Fibroblast of skin of back (primary cell): ENCODE measurements at places on chromosomes 7 and 10.

DNA sequence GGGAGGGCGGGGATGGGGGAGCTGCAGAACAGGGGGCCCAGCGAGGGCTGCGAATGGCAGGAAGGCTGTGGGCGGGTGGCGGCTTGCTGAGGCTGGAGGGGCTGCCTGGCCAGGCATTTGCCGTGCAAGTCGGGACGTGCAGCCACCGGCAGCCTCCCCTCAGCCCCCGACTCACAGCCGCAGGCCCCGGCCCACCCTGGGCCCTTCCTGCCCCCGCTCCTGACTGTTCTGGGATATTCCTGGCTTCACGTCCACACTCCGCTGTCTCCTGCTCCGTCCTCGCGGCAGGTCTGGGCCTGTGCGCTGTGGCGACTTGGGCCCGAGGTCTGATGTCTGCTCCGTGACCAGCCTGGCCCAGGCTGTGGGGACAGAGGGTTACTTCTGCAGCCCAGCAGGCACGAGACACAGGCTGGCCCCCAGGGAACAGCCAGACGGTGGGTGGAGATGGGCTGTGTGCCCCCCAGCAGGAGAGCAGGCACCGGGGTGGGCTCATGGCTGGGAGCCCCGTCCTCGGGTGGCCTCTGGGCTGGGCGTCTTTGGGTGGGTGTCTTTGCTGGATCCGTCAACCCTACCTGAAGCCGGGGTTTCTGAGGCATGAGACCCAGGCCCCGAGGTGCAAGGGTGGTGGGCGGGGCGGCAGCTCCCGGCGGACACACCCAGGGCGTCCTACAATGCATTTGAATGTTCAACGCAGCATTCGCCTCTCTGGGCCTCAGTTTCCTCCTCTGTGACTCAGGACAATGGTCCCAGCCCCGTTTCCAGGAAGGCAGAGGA, 86.5 kb downstream of the FOXL3 start:
- DNase-seq = no peak

DNA sequence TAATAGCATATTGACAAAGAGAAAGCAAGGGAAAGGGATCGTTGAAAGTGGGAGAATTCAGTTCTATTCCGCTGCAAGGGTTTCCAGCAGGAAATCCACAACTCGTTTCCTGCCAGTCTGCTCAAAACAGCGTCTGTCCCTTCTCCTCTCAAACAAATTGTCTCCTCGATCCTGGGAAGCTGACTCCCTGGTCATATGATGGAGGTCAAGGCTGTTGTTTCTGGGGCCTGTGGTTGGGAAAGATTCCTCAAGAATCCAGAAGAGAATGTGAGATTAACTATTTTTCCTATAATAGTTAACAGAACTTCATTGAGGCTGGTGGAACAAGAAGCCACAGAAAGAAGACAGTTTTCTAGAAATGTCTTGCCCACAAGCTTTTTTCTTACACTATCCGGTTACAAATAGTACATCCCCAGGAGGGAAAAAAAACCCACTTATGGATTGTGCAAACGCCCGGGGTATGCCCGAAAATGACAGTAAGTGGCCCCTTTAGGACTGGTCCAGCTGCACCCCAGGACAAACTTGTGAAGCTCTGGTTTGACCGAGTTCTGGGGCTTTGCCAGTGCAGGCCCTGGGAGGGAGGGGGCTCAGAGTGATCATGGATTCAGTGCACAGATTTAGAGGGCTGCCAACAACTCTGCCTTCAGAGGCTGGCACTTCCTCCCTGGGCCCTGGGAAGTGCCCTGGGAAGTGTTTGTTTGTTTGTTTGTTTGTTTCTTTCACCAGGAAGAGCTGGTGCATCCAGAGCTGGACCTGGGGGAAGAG, 49.4 kb upstream of the CTBP2 start:
- peak; percentile 55 for DNase-seq

GRCh38 chr7:50649259-50649885, 84.2 kb upstream of the DDC start:
- no peak for DNase-seq

DNA sequence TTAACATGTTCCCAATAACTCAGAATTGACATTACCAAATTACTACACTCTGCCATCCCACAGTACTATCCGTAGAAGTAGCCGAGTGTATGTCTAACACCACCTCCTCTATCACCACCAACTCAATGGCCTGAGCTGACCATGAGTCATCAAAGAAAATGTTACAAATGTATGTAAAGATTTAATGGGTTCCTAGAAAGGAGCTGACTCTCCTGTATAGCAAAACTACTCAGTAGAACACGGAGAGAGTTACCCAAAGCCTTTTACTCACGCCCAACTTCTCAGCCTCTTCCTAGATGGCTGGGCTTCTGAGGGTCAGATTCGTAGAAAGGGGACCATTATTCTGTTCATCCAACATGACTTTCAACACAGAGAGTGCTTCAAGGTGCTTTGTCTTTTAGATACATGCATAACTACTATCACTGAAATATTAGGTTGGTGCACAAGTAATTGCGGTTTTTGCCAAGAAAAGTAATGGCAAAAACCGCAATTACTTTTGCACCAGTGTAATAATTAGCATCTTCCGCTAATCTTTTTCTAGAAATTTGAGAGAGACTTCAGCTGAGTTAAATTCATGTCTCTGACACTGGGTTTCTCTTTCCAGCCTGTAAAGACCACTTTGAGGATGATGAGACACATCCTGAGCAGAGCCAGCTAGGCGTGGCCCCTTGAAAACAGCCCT, 24.0 kb upstream of the NANOS1 start:
- DNase-seq = peak; percentile 46

- no peak for DNase-seq
Observed at GRCh38 chr10:113927440-113927839, 73.0 kb downstream of the NHLRC2 start.

DNA sequence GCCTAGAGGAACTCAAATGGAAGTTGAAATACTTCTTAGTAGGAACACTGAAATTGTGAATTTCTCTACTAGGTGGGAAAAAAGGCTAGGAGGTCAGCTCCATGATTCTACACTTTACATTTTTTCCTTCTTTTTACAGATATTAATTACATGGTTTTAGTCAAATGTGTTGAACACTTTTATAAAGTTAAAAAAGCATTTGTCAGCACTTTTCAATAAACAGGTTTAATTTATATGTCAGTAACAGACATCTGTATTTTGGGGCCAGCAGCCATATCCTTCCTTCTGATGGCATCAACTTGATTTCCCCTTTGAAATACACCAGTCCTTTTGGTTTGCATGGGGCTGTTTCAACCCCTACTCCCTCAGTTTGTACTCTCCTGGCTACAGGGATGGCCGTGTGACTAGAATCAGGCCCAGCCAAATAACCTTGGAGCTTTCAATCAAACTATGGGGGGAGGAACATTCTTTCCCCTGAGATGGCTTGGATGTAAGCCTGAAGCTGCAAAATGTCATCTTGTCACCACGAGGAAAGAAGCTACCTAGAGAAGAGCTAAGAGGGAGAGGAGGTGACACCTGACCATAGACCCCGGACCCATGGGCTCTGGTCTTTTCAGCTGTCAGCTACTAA, 171.0 kb upstream of the NEBL start:
- no peak for DNase-seq

GRCh38 chr7:37511915-37512314, 63.3 kb upstream of the ELMO1 start:
- DNase-seq = no peak

- no peak for DNase-seq
Observed at GRCh38 chr7:44709945-44710596, 38.6 kb upstream of the ZMIZ2 start.

DNA sequence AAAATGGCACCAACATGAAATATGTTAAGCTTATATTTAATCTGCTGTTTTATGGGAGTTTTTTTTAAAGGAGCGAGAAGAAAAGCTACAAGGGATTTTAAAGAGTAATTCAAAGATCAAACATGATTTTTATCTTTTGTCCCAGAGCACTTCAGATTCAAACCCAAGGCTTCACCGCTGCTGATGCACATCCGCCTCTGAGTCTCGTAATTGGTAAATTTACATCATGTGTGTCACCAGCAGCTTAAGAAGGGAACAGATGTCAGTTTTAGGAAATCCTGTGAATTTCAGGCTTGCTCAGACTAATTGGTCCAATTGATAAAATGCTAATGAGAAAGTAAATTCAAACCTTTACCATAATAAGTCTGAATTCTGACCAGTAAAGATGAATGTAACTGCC, 406.3 kb downstream of the GFRA1 start:
- DNase-seq = no peak

- DNase-seq = no peak
Observed at GRCh38 chr10:93599778-93600177, 1.3 kb downstream of the RBP4 start.

DNA sequence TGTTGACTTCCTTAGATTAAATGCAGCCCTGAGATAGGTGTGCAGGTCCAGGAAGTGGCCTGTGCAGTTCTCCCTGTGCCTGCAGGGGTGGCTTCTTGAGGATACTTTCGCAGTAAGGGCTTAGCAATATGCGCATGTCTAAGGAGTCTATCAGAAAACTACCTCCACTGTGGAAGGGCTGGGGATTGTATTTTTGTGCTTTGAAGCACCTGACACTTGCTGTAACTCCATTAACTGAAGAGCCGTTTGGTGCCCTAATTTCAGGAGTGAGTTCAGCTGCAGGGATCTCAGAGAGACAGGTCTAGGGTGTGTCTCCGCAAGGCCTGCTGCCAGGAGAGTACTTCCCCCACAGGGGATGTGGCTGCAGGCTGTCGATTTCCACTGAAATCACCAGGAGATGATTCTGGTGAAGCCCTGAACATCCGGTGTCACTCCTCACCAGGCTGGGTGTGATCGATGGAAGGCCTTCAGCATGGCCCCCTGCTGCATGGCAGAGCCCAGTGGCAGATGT, 35.5 kb downstream of the IKZF1 start:
- no peak for DNase-seq

- peak; percentile 68 for DNase-seq
Observed at GRCh38 chr10:43998021-43998809, 349.5 kb upstream of the ZNF32 start.

GRCh38 chr7:16951483-16952080, 69.8 kb upstream of the AGR3 start:
- no peak for DNase-seq

GRCh38 chr10:102152545-102152890, 329 bp downstream of the NOLC1 start:
- peak; percentile 13 for DNase-seq

GRCh38 chr10:19096501-19097073, 48.0 kb downstream of the MALRD1 start:
- no peak for DNase-seq

DNA sequence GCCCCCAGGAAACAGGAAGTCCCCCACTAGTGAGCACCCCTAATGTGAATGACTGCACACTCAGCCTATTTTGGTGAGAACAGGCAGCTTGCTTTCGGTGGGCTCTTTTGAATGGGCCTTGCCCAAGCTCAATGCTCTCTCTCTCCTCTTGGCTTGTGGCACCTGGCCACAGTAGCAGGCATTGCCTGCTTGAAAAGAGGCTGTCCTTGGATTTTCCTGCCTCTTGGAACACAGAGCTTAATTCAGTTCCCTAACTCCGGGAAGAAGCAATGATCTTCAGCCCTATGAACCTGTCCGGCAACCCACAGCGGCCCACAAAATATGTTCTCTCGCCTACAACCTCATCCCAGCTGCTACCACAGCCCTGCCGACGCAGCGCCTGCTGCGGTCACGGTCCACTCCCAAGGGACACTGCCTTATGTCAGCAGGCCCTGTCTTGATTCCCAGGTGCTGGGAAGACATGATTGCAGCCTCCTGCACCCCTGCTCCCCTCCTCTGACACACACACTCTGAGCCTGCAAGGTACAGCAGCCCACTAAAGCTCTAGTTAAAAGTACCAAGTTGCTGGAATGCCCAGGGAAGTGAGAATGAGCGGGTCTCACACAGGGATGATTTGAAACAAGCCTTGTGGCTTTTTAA, 715.5 kb upstream of the GALNT17 start:
- no peak for DNase-seq

GRCh38 chr7:42574685-42575084, 337.2 kb downstream of the C7orf25 start:
- no peak for DNase-seq

DNA sequence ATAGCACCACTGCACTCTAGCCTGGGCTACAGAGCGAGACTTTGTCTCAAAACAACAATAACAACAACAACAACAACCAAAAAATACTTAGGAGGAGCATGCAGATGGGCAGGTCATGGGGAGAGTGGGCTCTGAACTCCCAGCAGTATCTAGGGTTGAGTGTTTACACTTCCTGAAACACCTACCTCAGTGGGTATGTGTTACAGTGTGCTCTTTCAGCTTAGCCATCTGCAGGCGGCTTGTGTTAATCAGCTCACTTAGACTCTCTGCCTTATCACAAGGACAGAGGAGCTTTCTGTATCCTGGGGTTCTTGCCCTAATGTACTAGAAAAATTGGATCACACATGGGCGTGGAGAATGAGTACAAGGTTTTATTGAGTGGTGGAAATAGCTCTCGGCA, 340.2 kb downstream of the KIF20B start:
- no peak for DNase-seq

DNA sequence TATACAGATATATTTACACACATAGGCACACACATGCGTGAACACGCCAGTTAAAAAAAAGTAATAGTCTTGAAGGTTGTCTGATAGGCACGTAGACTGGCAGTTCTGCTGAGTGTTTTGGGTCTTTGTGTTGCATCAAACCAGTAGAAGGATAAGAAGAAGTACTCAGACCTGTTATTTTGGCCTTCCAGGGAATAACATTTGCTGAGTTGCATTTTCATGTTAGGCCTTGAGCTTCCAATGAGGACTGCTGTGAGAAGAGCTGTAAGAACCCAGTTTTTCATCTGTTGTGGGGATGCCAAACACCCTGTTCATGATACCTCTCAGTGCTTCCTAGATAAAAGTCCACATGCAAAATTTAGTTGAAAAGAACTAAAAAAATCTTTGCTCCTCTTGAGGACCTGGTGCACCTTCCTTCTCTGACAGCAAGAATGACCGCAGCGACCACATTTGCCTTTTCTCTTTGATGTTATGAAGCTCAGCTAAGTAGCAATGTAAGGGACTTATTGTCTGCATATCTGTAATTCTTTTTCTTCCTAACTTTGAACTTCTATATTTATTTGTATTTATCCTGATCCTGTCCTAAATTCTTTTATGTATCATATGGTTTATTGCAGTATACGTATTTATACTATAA, 27.2 kb downstream of the HIPK2 start:
- no peak for DNase-seq

DNA sequence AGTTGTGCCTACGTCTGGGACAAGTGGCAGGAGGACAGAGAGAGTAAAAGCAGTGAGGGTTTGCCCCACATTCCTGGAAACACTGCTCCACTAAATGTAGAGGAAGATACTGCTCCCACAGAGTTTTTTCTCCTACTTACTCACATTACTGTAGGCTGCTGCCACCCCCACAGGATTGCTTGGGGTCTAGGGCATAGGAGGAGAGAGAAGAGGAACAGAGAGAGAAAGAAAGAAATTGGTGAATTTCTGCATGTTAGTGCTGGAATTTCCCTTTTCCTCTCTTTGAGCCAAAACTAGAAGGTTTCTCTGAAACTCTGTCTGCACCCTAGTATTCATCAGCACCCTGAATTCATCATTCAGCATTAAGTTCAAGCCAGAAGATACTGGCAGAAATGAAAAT, 397.9 kb downstream of the INHBA start:
- no peak for DNase-seq

- no peak for DNase-seq
Observed at GRCh38 chr10:102240467-102241031, 763 bp downstream of the PITX3 start.
